ENCODE measurements at places on chromosomes 6 and 20.

GRCh38 chr20:47758517-47759450 lies 26.5 kb downstream of the SULF2 start:
- DNase-seq: no peak

DNA sequence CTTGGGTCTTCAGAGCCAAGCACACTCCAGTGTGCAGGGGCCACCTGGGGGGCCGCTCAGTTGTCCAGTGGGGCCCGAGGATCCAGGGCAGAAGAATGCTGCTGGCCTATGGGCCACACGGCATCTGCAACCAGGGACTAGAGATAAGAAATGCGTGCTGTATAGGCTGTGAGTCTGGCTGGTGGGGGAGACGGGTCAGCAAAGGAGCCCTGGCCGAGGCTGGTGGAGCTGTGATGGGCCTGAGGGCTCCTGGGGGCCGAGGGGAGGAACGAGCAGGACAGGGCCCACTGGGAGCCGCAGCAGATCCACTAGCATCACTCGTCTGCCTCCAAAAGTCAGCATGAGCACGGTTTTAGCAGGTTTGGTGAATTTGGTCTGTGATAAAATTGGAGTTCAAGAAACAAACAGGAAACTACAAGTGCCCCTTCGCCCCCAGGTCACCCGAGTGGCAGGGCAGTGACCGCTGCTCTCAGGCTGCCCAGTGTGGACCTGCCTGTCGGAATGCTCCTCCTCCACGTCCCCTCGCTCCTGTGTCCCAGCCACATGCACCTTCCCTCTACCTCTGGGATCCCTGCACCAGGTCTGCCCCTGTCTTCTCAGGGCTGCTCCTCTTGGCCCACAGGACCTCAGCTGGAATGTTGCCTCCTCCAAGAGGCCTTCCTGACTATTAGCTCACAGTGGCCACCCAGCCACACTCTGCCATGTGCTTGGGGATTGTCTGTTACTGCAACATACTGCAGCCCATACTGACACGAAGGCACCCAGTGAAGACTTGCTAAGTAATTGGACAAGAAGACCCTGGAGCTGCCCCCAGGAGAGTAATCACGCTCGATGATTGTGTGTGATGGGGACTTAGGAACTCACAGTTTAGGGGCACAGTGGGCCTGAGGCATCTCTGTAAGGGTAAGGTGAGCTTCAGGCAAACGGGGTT lies 10.9 kb downstream of the ACSS1 start:
- DNase-seq: no peak

GRCh38 chr6:4864519-4864918 lies 88.3 kb downstream of the CDYL start:
- no peak for DNase-seq

GRCh38 chr20:32445539-32446273 lies 87.6 kb downstream of the ASXL1 start:
- no peak for DNase-seq

- DNase-seq: no peak
Observed at GRCh38 chr6:111642463-111643158, 36.9 kb upstream of the TRAF3IP2 start.

DNA sequence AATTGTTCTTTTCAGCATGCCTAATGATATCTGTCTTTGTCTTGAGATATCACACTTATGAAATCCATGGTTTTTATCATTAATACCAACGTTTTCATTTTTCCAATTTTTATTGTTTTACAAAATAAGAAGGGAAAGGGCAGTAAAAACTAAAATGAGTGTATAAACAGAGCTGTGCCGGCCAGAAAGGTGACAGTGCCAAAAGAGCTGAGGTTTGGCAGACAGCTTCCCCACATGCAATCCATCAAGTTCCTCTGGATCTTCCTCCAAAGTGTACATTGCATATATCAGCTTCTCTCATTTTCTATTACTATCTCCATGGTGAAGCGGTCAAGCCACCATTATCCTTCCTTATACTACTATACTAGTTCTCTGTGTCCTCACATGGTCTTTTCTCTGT lies 10.1 kb upstream of the TMEM244 start:
- no peak for DNase-seq

GRCh38 chr6:24257282-24257681 lies 100.6 kb downstream of the DCDC2 start:
- no peak for DNase-seq

- DNase-seq: no peak
Observed at GRCh38 chr6:13990796-13991195, 66.0 kb downstream of the RNF182 start.

- DNase-seq: no peak
Observed at GRCh38 chr20:46014517-46015396, 6.0 kb downstream of the MMP9 start.

DNA sequence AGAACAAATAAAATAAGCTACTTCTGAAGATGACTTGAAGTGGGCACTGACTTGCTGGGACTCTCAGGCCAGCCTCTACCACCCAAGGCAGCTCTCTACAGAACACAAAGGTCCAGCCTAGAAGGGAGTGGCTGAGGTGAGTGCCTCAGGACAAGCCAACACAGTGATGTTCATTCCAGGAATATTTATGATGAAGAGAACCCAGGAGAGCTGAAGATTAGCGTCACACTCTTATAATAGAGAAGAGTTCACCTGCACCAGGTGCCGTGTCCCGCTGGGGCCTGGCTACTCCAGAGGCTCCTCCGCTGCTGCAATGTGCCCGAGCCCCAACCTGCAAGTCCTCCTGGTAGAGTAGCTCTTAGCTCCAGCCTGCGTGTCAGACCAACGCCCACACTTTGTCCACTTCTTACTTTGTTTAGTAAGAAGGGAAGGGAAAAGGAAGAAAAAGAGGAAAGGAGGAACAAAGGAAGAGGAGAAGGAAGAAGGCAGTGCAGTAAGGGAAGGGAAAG lies 182.4 kb upstream of the QKI start:
- DNase-seq: no peak

DNA sequence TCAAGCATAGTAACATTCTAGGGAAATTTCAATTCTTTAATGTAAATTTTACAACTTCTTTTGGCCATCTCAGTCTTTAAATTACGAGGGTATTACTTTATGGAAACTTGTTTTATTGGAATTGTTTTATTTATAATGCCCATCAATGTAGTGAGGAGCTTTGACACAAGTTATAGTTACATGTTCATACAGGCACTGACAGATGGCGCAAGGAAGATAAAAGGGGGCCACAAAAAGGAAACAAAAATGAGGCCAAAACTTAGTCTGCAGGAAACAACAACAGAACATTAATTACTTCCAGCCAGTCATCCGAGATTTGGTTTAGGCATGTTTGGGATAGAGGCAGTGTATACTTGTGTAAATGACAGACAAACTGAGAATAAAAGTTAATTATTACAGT lies 18.3 kb downstream of the SESN1 start:
- DNase-seq: no peak

GRCh38 chr6:136347847-136348246 lies 58.2 kb upstream of the BCLAF1 start:
- no peak for DNase-seq

GRCh38 chr6:47180633-47181032 lies 129.1 kb downstream of the TNFRSF21 start:
- no peak for DNase-seq

DNA sequence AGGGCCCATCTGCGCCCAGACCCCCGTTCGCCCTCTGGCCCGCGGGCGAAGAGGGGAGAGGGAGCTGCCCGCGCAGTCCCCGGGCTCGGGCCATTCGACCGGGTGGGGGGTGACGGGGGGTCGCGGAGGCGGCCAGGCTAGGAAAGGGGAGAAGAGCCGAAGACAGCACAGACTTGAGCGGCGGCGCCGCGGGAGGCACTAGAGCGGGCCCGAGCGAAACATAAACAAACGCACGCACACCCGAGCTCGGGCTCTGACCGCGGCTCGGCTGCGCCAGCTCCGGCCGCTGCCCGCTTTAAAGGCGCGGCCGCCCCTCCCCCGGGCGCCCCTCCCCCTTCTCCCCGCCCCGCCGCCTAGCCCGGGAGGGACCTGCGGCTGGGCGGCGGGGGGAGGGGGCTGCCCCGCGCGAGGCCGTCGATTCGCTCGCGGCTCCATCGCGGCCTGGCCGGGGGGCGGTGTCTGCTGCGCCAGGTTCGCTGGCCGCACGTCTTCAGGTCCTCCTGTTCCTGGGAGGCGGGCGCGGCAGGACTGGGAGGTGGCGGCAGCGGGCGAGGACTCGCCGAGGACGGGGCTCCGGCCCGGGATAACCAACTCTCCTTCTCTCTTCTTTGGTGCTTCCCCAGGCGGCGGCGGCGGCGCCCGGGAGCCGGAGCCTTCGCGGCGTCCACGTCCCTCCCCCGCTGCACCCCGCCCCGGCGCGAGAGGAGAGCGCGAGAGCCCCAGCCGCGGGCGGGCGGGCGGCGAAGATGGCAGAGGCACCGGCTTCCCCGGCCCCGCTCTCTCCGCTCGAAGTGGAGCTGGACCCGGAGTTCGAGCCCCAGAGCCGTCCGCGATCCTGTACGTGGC lies at the start of gene FOXO3:
Gene FOXO3, plus strand, starts transcription at position 455 of the 846 bp plus-strand sequence. Its CDS starts 292 bp downstream, at position 747.
- no peak for DNase-seq

DNA sequence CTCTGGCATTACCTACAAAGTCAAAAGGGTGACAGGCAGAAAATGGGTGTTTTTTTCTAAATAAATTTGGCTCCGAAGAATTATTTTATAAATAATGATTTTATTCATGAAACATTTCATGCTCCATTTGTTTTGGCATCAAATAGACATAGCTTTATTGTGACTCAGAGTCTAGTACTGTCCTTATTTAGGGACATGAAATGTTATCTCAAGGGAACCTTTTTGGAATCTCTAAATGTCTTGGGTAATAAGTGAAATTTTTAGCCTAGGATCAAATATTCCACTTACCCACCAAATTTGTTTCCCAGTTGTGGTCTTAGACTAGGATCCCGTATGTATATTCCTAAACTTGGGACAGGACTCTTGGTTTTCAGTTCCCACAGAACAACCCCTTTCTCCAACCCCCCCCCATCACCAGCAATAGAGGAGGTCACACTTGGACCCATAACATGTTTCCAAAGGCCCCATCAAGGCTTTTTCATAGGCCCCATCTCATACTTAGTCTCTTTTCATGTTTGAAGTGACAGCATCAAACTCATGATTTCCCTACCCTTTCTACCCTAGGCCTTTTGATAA lies 81.8 kb downstream of the JAG1 start:
- DNase-seq: no peak

GRCh38 chr20:57840504-57841296 lies 130.9 kb upstream of the PMEPA1 start:
- DNase-seq: no peak

DNA sequence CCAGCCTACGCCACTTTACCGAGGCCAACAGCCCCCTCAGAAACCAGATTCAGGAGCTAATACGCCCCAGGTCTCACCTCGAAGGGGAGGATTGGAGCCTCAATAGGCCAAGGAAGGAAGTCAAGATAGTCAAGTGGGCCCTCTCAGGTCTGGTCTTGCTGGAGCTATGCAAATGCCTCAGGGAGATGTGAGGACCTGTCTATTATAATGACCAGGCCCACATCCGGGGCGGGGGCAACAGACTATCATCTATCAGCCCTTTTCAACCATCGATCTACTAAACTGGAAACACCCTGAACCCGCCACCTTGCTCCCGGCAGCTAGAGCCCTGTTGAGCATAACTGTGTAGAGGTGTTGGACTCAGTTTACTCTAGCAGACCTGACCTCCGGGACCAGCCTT lies 12.7 kb upstream of the GSTA3 start:
- no peak for DNase-seq

GRCh38 chr6:1296542-1296941 lies 15.4 kb upstream of the FOXQ1 start:
- DNase-seq: no peak

- DNase-seq: peak; percentile 30
Observed at GRCh38 chr20:52312132-52312729, 120.7 kb upstream of the ZFP64 start.

- no peak for DNase-seq
Observed at GRCh38 chr6:163249651-163250101, 164.8 kb upstream of the QKI start.

- DNase-seq: peak; percentile 52
Observed at GRCh38 chr6:37029249-37029971, 24.0 kb downstream of the FGD2 start.

- no peak for DNase-seq
Observed at GRCh38 chr6:169859978-169860703, 108.7 kb downstream of the ERMARD start.
